Chondrocyte (in vitro differentiated cells): ENCODE measurements at places on chromosomes 4 and X.

DNA sequence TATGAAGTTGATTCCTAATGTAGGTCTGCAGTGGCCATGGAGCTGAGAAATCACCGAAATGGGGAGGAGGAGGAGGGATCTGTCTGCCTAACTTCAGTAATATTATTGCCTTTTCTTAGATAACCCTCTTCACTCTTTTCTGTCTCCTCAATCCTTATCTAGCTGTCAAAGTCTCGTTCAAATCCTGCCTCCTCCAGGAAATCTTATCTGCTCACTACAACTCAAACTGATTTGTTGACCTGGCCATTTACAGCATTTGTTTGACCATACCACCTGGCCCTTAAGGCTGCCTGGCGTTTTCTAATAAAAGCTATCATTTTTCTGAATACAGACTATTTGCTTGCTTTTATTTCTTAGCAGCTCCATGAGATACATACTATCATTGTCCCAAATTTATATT, 33.8 kb downstream of the GALNT7 start:
- DNase-seq = no peak

GRCh38 chr4:16237715-16238114, 11.4 kb upstream of the TAPT1 start:
- no peak for DNase-seq

- DNase-seq = no peak
These were observed 324 bp upstream of the MSN start for GRCh38 chrX:65667157-65667502.

- no peak for DNase-seq
These were observed 49.6 kb downstream of the SMAD1 start for GRCh38 chr4:145531223-145531622.

DNA sequence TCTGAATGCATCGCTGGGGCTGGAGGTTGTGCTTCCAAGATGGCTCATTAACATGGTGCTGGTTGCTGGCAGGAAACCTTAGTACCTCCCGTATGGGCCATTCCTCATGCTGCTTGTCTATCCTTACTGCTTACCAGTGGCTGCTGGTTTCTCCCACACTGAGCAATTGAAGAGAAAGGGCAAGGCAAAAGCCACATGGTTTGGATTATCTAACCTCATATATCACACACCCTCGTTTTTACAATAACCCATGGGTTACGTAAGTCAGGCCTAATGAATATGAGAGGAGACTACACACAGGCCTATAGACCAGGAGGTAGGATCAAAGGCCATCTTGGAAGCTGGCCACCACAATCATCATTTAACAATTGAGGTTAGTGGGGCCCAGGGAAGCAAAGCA, 141.8 kb upstream of the EDNRA start:
- no peak for DNase-seq

GRCh38 chr4:164846566-164846965, 30.4 kb upstream of the APELA start:
- DNase-seq = no peak

DNA sequence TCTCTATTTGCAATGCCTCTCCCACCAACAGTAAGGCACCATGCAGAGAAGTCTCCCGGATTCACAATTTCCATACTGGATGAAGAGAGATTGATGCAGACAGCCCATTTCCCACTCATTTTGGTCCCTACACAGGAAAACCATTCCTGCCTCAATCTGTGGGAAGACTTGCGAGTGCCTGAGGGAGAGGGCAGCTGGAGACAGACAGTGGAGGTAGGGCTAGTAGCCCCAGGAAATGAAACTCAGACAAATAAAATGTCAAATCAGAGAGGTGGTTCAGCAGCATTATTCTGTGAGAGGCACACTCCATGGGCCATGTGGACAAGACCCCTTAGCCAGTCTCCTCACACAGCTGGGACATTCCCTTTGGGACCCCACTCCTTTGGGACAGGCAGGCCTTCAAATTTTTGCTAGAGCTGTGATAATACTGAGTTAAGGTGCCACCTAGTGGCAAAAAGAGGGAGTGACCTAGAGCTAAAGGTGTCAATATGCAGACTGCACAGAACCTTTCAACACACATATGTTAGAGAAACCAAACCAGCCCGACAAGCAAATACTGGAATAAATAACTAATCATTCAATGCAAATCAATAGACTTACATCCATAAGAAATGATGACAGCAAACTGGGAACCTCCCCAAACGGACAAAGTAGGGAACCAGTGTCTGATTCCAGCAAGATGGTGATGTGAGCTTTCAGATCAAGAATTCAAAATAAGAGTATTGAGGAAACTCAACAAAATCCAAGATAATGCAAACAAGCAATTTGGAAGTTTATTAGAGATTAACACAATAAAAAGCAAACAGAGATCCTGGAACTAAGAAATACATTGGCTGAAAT, 1865.3 kb upstream of the AGA start:
- no peak for DNase-seq

GRCh38 chr4:30808276-30808675, 88.1 kb downstream of the PCDH7 start:
- no peak for DNase-seq
